ENCODE measurements at places on chromosomes 4 and X.

- DNase-seq: no peak
Measured at GRCh38 chrX:8284131-8284530, 113.1 kb upstream of the VCX2 start.

DNA sequence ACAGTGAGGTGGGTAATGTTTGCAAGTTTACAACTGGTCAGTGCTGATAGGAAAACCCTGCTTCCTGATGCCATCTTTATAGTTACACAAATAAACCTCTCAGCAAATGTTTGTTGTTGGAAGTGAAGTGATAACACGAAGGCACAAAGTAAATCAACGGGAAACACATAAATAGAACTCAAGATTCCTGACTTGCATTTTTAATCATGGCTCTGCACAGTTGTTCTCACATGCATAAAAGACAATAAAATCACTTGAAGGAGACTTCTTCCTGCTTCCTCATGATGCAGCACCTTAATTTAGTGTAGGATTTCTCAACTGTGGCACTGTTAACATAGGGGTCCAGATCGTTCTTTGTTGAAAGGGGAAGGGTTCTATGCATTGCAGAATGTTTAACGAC is 907.7 kb downstream of the RAB28 start:
- no peak for DNase-seq

- no peak for DNase-seq
Measured at GRCh38 chr4:144355811-144356757, 215.6 kb upstream of the GYPA start.

- no peak for DNase-seq
Measured at GRCh38 chrX:17376431-17377077, 1.6 kb downstream of the NHS start.

- DNase-seq: no peak
Measured at GRCh38 chrX:118594697-118595420, 99.2 kb downstream of the DOCK11 start.

GRCh38 chr4:122978109-122978508 is 55.7 kb upstream of the NUDT6 start:
- DNase-seq: no peak

DNA sequence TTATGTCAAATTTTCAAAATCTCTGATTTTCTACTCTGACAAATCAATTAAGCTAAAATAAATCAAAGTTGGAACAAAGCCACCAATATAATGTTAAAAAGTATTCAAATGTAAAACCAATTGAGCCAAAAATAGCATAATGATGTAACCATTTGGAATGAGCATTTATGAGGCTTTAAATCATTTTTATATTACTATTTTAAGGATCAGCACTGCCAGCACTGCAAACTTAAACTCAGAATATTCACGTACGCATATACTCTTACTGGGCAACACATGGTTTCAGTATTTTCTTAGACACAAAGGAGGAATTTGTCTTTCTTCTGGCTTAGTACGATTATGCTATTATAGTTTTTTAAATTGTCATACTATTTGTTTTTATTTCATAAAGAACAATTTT is 52.2 kb downstream of the AFAP1 start:
- no peak for DNase-seq

- DNase-seq: no peak
Measured at GRCh38 chr4:76723924-76724323, 174.0 kb downstream of the SOWAHB start.

DNA sequence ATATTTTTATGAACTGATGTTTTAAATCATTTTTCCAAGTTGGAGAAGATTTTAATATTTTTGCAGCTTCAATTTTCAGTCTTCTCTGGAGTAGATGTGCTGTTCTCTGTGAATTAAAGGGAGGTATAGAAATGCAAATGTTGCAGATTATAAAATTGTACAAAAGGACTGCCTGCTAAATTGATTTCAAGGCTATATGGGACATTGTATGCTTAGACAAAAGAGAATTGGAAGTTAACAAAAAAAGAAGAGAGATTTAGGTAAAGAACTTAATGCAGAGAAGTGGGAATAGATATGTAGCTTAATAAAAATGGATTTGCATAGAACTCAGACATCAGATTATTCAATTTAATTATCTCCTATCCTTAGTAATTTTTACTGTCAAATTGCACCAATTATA is 403.3 kb downstream of the ZIC3 start:
- DNase-seq: no peak

Measured in stimulated activated CD8-positive, alpha-beta memory T cell treated with anti-CD3 and anti-CD28 coated beads, Interleukin-7, amount 100 ng/mL, for 1 hour (primary cell).